ENCODE measurements at places on chromosomes 2 and 18.

- DNase-seq: no peak
Measured at GRCh38 chr2:31349160-31349559, 65.4 kb downstream of the XDH start.

GRCh38 chr2:47697000-47697601 is 85.8 kb upstream of the MSH6 start:
- no peak for DNase-seq

- DNase-seq: no peak
Measured at GRCh38 chr2:15449556-15450236, 111.4 kb downstream of the NBAS start.

DNA sequence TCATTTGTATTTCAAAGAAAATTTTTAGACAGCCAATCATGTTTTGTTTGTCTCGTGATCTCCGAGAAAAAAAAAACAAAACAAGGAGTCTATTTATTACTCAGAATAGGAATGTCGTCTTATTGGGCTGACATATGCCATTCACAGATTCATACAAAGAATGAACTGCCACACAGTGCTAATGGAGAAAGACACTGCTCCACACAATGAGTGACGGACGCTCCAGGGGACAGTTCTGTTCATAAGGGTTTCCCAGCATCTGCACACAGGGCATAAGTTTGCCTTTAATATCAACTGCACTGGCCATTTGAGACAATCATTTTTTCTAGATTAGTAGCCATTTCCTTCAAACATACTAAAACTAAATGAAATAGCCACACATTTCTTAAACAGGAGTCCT is 3.4 kb downstream of the SERTAD2 start:
- DNase-seq: no peak

GRCh38 chr2:239383759-239384156 is 17.1 kb downstream of the HDAC4 start:
- no peak for DNase-seq

- no peak for DNase-seq
Measured at GRCh38 chr2:196924051-196924450, 2.5 kb downstream of the PGAP1 start.

- DNase-seq: no peak
Measured at GRCh38 chr18:43393174-43393573, 115.9 kb upstream of the SYT4 start.

DNA sequence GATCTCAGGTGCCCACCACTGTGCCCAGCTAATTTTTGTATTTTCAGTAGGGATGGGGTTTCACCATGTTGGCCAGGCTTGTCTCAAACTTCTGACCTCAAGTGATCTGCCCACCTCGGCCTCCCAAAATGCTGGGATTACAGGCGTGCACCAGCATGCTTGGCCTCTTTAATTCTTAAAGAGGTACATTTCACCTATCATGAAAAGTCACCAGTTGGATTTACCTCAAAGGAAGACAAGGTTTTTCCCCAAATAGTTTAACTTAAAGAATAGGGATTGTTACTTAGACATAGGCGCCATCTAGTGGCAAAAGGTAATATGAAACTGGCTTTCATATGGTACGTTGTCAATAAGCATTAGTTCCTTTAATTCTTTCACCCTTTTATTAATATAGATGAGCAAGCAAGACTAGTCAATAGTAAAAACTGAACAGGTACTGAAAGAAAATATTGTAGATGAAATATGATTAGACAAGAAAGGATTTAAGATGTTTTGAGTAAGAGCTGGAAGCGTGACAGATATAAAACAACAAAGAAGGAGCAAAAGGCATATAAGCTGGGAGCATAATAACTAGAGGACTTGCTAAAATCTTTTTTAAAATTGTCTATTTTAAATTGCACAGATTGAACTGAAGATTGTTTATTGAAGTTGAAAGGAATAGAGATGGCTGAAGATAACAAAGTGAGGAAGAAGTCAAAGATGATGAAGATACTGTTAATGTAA is 35.0 kb upstream of the PSMD14 start:
- peak; percentile 69 for DNase-seq

DNA sequence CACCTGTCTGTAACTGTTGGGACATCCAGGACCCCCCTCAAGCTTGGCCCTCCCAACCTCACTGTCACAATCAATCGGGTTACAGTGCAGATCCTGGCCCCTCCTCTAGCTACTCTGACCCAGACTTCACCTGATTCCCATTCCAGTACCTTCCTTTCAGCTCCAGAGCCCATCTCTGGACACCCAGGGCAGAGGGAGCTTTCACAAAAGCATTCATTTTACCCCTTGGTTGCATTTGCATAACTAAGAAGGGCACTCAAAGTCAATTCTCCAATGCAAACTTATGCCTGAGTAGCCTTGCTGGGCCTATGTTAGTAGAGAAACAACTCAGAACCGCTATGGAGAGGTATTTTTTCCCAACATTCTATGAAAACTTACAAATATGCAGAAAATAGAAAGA is 7.4 kb downstream of the ZAP70 start:
- no peak for DNase-seq

DNA sequence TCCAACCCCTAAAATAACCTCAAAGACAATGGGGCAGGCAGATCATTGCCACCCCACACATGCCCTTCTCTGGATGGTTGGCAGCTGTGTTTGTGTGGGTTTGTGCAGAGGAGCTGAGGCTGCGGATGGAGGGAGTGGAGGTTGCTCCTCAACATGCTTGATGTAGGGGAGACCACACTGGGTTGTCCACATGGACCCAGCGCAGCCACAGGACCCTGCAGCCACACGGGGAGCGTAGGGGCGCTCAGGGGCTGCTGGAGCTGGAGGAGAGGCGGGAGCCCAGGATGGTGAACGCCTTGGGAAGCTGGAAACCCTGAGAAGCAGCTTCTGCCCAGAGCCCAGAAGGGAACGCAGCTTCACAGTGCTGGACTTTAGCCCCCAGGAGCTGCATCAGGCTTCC is 56.3 kb upstream of the TMEM18 start:
- DNase-seq: no peak

GRCh38 chr18:2337552-2338141 is 233.7 kb downstream of the METTL4 start:
- DNase-seq: no peak

GRCh38 chr2:232097260-232097659 is 135.7 kb downstream of the DIS3L2 start:
- no peak for DNase-seq

DNA sequence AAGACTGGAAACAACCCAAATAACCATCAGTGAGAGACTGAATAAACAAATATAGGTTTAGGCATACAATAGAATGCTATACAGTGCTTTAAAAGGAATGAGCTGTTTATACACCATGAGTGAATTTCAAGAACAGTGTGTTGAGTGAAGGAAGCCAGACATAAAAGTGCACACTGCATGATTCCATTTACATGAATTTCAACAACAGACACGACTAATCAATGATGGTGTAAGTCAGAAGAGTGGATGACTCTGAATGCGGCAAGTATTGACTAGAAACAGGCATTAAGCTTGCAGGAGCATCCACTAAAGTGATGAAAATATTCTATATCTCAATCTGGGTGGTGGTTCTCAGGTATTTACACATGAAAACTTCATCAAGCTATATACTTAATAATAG is 142.7 kb upstream of the SLC39A10 start:
- DNase-seq: no peak

- DNase-seq: no peak
Measured at GRCh38 chr2:203030991-203031390, 16.3 kb downstream of the NBEAL1 start.

- no peak for DNase-seq
Measured at GRCh38 chr2:70551167-70551566, 2.5 kb downstream of the TGFA start.

- no peak for DNase-seq
Measured at GRCh38 chr2:175136334-175137215, 31.4 kb downstream of the ATF2 start.

GRCh38 chr18:64402636-64403035 is 253.7 kb upstream of the LINC00305 start:
- DNase-seq: no peak

DNA sequence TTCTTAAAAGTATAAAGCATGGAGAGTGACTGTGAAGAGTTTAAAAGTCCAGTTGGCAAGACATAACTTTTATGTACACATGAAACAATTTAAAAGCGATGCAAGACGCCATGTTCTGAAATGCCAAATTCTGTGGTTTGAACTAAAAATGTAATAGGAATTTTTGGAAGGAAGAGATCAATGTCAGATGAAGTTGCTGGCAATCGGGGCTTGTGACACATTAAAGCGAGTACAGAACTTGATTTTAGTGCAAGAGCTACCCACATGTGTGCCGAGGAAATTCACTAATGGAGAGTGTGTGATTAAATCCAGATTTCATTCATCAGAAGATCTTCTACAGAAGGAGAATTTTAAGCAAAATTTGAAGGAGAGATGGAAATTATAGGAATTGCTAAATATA is 220.2 kb upstream of the CCDC68 start:
- no peak for DNase-seq

DNA sequence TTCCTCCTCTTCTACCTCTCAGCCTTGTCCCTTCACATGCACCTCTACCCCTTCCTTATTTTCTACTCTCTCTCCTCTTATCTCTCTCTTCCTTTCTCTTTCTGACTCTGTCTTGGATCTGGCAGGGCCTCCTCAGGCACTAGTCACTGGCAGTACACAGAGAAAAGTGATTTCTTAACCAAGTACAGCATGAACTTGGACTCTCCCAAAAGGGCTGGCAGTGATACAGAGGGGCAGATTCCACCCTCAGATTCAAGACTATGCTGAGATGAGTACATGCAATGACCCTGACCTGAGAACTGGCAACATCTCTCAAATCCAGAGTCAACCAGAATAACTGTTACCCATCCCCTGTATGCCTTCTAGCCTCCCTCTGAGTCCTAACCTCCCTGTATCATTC is 4.3 kb downstream of the AOX1 start:
- DNase-seq: no peak

DNA sequence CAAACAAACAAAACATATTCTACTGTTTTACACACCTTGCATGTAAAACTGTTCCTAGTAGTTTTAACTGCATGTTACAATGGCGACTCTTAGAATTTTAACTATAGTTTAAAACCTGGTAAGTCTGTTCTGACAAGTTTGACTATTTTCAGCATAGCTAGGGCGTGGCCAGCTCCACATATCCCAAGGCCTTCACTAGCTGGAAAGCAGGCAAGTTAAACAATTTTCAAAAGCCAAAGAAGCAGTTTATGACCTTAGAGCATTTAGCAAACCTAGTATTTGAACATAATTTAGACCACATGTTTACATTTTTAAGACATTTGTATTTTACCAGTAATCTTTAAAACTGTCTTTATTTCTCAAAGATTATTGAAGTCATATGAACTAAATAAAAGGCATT is 402.8 kb upstream of the SYT4 start:
- DNase-seq: no peak

DNA sequence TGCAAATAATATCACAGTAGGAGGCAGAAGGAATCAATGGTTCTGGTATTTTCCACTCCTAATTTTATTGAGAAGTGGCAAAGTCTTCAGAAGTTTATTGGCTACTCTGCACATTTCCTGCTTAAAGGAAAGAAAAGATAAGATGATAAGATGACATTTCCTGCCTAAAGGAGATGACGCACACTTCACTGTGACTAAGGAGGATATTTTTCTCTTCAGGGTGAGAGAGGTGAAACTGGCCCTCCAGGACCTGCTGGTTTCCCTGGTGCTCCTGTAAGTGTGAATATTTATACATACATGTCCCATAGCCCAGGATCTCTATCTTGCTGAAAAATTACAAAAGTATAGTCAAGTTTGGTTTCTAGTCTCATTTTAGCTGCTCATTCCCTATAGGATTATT is 27.9 kb downstream of the COL3A1 start:
- DNase-seq: no peak

- DNase-seq: no peak
Measured at GRCh38 chr2:189366349-189366748, 74.9 kb upstream of the WDR75 start.

- DNase-seq: peak; percentile 57
Measured at GRCh38 chr18:58394046-58394445, 234.8 kb downstream of the ALPK2 start.

DNA sequence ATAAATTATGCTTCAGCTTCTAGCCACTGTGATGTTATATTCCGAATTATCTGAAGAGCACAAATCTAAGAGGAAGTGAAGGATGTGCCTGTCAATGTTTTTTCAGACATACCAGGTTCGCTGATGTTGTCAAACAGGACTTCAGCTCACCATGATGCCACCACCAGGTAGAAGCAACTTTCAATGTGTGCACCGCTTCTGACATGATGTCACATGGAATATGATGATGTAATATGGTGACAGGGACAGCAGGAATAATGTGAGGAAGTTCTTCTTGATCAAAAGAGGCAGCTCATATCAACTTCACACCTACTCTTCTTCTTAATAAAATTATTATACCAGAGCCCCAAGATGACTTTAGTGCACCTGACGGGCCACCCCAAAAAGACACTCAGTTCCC is 893.2 kb downstream of the BCL11A start:
- no peak for DNase-seq

- DNase-seq: peak; percentile 68
Measured at GRCh38 chr2:171598713-171599319, 76.5 kb downstream of the CYBRD1 start.

DNA sequence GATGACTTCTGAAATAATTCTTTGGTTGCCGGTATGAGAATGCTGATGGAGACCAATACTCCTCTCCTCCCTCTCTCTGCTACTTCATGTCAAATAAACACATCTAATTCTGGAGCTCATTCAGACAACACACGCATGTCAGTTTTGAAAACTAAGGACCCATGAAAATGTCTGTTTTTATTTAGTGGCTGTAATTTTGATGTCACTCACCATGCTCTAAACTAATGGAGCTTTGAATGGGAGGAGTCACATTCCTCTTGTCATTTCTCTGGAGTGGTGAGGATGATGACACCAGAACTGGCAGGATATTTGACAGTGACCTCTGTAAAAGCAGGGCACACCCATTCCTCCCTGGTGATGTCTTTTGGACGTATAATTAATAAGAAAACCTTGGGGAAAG is 163.0 kb downstream of the PHLPP1 start:
- no peak for DNase-seq

- DNase-seq: no peak
Measured at GRCh38 chr18:79604205-79604912, 75.2 kb upstream of the CTDP1 start.

- no peak for DNase-seq
Measured at GRCh38 chr2:212274215-212274614, 264.4 kb downstream of the ERBB4 start.

DNA sequence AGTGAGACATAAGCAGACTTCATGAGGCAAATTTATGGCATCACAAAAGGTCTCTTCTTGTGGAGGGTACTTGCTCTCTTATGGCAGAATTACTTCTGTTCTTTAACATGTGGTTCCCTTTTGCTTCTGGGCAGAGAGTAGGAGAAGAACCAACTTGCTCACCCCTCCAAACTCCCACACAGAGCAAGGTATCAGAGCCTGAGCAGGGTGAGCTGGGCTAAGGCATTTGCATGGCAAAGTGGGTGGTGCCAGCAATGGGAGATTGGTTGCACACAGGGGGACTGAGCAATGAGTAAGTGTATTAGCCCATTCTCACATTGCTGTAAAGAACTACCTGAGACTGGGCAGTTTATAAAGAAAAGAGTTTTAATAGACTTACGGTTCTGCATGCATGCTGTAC is 64.2 kb upstream of the ITGB6 start:
- DNase-seq: no peak

GRCh38 chr2:191626497-191627151 is 51.3 kb upstream of the NABP1 start:
- no peak for DNase-seq

- DNase-seq: peak; percentile 54
Measured at GRCh38 chr2:88735853-88736252, 44.4 kb downstream of the RPIA start.

GRCh38 chr18:76378526-76379215 is 116.4 kb downstream of the ZNF516 start:
- DNase-seq: no peak

- no peak for DNase-seq
Measured at GRCh38 chr2:233329489-233330135, 22.0 kb downstream of the SAG start.

GRCh38 chr2:154527962-154528361 is 170.5 kb upstream of the KCNJ3 start:
- DNase-seq: no peak

Measured in putamen (tissue), 1 donor.